ENCODE measurements at places on chromosomes 3 and 15.

DNA sequence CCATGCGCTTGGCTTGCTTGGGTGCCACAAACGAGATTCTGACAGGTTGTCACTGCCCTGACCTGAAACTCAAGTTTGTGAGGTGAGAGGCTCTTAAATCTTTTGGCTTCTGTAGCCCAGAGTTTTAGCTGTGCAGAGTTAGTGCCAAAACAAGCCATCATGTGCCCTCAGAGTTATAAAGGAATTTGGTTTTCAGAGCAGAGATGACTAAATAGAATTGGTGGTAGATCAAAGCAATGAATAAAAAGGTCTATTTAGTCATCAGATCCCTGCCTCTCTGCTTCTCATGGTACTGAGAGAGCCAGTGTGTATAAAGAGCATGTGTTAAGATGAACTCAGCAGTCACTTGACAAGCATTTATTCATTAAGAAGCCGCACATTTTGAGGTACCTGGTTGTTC lies 207.5 kb upstream of the DPH6 start:
- no peak for DNase-seq

- DNase-seq: peak; percentile 59
These were observed 66.2 kb upstream of the UBE2E1 start for GRCh38 chr3:23739536-23739935.

DNA sequence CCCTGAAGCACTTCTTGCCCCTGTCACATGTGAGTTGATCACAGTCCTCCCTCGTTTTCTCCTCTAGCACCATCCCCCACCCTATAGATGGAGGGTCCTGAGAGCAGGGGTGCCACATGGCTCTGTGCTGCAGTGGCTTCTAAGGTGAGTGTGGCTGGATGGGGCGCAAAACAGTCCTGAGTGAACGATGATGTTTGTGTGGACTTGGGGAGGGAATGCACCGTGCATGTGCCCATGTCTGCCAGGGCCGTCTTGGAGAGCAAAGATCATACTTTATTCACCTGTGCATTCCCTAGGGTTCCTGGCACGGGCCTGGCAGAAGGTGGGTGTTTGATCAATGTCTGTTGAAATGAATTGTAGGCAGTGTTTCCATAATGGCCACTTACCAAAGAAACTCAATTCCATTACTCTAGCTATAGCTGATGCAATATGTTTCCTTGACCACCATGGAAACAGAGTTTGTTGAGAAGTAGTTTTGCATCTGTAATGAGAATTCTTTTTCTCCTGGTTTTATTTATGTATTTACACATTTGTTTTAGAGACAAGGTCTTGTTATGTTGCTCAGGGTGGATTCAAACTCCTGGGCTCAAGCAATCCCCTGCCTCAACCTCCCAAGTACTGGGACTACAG lies 58.0 kb downstream of the ABTB1 start:
- no peak for DNase-seq

GRCh38 chr15:63463036-63463435 lies 41.4 kb upstream of the USP3 start:
- DNase-seq: no peak

DNA sequence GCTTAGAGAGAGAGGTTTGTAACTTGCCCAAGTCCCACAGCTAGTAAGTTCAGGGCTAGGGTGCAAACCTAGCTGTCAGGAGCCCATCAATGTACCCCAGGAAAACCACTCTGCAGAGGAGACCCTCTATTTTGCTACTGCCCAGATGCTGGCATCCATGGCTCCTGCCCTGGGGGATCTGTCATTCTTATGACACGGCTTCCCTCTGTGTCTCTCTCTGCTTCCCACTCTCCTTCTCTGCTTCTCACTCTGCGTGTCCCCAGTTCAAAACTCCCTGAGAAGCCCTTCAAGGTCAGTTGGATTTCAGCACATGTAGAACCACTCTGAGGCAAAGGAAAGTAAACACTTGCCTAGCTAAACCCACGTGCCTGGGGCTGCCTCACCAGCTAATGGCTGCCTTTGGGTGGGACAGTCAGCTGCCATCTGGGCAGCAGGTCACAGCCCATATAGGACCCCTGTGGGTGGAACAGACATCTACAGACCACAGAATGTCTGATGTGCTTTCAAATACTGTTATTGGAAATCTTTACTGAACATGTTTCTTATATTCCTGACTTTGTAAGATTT lies 29.4 kb upstream of the SLCO2A1 start:
- peak; percentile 61 for DNase-seq

GRCh38 chr3:170765419-170766078 lies 104.4 kb downstream of the RPL22L1 start:
- DNase-seq: peak; percentile 53

DNA sequence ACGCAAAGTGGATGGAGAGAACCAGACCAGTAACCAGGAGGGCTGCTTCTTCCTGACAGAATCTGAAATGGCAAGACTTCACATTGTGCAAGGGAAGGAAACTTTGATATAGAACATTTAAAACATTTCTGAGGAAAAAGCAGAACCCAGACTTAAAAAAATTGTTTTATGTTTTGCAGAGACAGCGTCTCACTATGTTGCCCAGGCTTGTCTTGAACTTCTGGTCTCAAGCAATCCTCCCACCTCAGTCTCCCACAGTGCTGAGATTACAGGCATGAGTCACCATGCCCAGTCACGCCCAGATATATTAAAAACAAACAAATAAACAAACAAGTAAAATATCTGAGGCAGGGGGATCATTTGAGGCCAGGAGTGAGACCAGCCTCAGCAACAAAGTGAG lies 46.2 kb downstream of the CRTAP start:
- DNase-seq: no peak

DNA sequence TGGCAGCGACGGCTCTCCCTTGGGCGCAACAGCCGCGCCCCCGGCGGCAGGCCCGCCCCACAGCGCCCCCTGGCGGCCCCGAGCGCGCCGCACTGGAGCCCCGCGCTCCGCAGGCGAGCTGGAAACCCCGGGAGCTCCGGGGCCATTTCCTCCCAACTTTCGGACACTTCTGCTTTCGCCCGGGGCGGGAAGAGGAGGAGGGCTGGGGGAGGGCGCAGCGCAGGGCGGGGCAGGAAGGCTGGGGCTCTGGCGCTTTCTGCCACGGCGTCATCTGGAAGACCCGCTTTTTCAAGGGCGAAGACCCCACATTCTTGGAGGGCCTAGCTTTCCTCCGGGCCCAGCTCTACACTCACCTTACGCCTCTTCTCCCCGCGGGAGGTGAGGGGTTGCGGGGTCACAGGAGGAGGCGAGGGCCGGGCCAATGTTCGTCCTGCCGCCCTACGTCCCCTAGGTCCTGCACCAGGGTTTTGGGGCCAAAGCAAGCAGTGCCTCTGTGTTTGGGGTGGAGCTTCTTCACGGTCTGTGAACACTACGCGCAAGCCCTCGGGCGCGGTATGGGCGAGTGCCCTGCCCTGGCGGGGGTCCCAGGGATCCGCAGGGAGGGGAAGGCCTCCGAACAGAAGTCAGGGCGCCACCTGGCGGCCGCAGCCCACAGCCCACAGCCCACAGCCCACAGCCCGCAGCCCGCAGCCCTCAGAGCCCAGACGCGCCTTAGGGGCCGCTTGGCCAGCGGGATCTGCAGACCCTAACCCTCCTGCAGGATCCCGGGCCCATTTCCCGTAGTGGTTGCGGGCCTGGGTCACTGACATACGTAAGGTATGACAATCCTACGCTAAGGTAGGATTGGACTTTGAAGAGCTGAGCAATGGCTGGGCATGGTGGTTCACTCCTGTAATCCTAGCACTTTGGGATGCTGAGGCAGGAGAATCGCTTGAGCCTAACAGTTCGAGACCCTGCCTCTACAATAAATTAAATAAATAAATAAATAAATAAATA lies 31.1 kb downstream of the FOXL2 start:
- DNase-seq: peak; percentile 98

GRCh38 chr3:112425858-112426750 lies 73.2 kb downstream of the BTLA start:
- no peak for DNase-seq

DNA sequence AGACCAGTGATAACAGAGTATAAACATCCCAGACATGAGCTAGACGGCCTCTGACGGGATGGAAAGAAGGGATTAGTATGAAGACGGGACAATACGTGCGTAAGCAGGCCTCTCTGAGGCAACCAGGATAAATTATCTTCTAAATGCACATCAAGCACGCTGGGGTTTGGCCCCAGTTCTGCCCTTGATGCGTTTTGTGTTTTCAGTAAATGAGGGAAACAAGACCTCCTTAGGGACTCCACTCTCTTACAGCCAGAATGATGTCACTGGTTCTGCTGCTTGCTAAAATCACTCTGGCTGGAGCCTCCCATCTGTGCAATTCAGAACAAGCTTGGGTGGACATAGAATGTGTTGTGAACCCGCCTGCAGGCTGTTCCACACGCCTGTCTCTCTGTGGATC lies 156.0 kb upstream of the MCTP2 start:
- DNase-seq: peak; percentile 89

DNA sequence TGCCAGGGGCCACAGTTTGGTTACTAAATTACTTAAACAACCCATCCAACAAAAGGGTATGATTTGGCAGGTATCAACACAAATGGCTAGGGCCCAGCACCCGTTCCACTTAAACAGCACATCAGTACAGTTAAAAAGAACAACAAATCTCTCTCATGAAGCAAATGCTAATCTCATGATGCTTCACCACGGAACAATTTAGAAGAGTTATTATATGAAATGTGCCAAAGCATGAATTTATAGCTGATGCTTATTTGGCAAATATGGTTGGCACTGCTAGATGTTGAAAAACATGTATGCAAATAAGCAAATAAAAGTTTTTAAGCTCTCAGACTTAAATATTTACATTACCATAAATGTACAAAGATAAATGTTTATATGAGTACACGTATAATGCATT lies 2.3 kb downstream of the PEAK1 start:
- DNase-seq: no peak

DNA sequence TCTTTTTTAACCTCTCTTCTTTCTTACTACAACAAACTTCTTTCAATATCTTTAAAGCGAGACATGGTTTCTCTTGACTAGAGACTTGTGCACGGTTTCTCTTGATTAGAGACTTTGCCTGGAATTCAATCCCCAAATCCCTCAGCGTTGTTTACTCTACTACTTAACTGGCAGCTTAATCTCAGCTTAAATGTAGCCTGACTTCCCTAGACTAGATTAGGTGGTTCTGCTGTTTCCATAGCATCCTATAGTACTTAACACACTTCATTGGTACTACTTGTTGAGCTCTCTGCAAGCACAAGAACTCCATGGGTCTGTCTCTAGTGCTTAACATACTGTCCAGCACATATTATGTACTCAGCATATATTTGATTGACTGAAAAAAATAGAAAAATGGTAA lies 168.2 kb upstream of the GPR149 start:
- no peak for DNase-seq

DNA sequence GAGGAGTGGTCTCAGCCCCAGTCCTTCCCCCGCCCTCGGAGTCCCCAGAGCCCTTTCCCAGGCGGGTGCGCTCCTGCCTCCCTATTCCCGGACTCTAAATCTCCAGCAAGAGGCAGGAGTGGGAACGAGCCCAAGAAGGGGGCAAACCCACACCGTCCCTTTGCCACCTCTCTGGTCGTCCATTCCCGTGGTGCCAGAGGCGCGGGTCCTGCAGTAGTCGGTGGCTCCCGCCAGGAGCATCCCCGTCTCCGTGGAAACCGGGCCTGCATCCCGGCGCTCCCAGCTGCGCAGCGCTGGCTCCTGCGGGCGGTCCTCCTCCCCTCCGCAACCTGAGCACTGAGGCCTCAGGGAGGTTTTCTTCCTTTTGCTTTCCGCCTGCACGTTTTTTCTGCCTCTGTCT lies 44.8 kb downstream of the LHFPL4 start:
- no peak for DNase-seq

DNA sequence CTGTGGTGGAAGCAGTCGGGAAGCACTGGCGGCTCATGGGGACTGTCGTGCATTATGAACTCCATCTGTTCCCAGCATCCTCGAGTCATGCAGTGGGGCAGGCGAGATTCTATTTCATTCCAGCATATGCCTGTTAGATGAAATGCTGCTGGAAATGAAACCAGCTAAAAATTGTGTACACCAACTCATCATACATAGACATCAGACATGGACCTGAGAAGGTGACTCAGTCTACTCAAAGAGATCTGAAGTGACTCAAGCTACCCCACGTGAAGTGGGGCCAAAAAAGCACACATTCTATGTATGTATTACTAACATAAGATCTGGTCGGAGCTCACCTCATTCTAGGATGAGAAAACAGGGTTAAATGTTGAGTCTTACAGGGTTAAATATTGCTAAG lies 47.5 kb upstream of the FAM98B start:
- no peak for DNase-seq

- DNase-seq: no peak
These were observed 53.5 kb downstream of the SLMAP start for GRCh38 chr3:57809609-57809968.

GRCh38 chr15:84881520-84881830 lies 3.0 kb upstream of the SLC28A1 start:
- no peak for DNase-seq

GRCh38 chr15:31265871-31266711 lies 60.5 kb upstream of the KLF13 start:
- peak; percentile 25 for DNase-seq

DNA sequence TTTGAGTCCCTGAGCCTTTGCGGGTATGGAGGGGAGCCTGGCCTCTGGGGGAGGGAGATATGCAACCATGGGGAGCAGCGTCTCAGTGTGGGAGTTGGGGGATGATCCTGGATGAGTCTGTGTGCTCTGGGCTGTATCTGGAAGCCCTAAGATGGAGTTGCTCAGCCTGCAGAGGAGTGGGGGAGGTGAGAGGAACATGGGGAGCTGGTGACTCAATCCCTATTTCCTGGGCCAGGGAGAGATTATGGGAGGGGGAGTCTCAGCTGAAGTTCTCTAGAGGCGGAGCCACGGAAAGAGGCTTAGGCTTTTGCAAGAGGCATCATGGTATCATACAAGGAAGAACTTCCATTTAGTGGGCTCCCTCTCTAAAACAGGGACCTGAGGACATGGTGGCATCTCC lies 59.5 kb upstream of the TMEM115 start:
- no peak for DNase-seq

GRCh38 chr15:58332676-58333400 lies 99.0 kb upstream of the LIPC start:
- DNase-seq: no peak

GRCh38 chr15:93143186-93143585 lies 54.2 kb upstream of the RGMA start:
- no peak for DNase-seq

DNA sequence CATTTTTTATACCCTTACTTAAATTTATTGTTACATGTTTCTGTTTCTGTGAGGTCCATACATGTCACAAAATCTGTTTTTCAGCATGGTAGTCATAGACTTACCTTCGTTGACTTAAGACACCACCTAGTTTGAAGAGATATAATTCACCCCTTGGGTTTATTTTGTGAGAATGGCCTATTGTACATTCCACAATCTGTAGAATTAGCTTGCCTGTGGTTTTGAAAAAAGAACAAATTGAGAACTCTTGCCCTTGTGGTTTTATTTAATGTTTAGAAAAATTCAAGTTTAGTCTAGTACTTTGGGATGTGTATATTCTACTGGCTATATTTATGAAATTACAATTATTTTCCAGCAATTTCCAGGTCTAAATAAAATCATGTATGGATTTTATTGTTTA lies 31.6 kb downstream of the FILIP1L start:
- DNase-seq: no peak

DNA sequence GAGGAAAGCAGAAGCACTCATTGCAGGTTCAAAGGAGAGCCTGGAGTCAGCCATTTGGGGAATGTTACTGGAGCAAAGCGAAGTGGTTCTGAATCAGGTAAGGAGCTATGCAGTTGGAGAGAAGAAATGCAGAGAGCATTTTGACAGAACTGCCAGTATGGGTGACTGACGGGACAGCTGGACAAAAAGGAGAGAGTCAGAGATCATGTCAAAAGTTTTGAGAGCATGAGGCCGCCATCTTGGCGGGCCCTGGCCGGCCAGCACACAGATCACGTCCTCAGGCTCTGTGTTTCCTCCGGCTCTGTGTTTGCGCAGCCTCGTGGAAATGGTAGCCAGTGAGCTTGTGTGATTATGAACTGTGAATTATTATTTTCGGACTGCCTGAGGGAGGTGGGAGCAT lies 29.8 kb upstream of the UBE3A start:
- no peak for DNase-seq
